ENCODE measurements at places on chromosomes 7 and 10.

DNA sequence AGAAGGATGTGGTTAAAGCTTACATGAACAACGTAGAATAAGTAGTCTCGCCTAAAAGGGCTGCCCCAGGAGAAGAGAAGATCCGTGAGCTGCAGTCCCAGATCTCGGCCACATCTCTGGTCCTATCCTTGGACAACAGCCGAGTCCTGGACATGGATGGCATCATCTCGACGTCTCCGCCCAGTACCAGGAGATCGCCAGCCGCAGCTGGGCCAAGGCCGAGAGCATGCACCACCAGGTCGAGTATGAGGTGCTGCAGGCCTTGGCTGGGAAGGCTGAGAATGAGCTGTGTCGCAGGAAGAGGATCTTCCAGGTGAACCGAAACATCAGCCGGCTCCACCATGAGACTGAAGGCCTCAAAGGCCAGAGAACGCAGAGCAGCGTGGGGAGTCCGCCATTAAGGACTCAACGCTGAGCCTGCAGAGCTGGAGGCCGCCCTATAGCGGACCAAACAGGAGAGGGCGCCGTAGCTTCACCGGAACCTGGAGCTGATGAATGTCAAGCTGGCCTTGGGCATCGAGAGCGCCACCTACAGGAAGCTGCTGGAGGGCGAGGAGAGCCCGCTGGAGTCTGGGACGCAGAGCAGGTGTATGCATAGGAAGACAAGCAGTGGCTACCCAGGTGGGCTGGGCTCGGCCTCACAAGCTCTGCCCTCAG, 22.2 kb downstream of the LIPK start:
- DNase-seq = no peak

- no peak for DNase-seq
These were observed 108.4 kb upstream of the ZMIZ1 start for GRCh38 chr10:78960316-78960800.

- DNase-seq = no peak
These were observed 23.9 kb downstream of the MACC1 start for GRCh38 chr7:20193242-20193777.

DNA sequence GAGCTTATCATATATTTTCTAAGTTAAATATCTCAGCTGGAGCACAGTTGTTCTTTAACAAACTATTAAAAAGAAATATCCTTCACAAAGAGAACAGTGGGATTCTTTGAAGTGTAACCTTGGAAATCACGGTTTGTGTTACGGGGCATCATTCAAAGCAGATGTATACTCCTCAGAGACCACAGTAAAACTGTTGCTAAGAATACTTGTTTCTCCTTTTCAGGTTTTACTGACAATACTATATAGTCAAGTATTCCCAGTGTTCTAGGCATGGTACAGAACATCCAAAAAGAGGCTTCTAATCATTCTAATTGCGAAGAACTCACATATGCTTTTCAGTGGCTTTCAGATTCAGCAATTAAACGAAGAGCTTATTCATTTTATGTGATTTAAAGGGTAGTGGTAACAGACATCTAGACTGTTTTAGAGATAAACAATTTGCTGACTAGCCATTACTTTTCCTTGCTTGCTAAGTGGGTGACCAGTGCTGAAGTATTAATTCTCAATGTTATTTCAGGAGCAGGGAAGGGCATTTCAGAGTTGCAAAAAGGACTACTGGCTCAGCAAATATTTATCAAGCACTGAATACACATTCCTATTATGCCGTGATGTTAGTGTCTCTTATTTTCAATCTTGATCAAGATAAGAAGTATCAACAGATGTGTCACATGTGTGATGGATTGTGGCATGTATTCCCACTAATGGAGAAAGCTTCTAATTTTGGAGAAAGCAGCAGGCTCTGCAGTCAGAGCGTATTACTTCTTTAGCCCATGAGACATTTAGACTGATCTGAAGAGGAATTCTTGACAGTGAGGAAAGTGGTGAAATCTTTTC, 236.8 kb downstream of the RNLS start:
- DNase-seq = peak; percentile 29

Data from T47D (cell line).